A549 treated with CORT108297 at 1 μM for 4 hours (cell line): ENCODE measurements at places on chromosomes 6 and 20. TPM values are rescaled to one million over a fixed set of nuclear protein-coding genes. Genes with fewer than 3 reads are reported as not detected.

CGA gene
- 0.09 to 0.22 TPM (median 0.20 TPM) in 4 of 5 replicates, not detected in the other for total RNA-seq

CRISP3 gene
- not detected in 5 replicates for total RNA-seq

KCNQ5 gene
- 1.2 to 2.1 TPM (median 1.8 TPM) in 5 replicates for total RNA-seq

TOX2 gene
- 8.0 to 13.1 TPM (median 11.2 TPM) in 5 replicates for total RNA-seq

TRIM40 gene
- total RNA-seq, result not detected in 5 replicates

METTL24 gene
- not detected in 5 replicates for total RNA-seq

CDH4 gene
- 6.1 to 9.5 TPM (median 7.1 TPM) in 5 replicates for total RNA-seq

MAP3K7 gene
- total RNA-seq, result 10.0 to 12.8 TPM (median 12.2 TPM) in 5 replicates

SLC16A10 gene
- total RNA-seq, result 0.16 to 0.48 TPM (median 0.39 TPM) in 5 replicates

TFAP2A gene
- 14.3 to 17.6 TPM (median 16.4 TPM) in 5 replicates for total RNA-seq

IL20RA gene
- 0.02 TPM in 1 of 5 replicates, not detected in the others for total RNA-seq

ABHD16A gene
- 16.5 to 20.4 TPM (median 19.3 TPM) in 5 replicates for total RNA-seq

PHF3 gene
- total RNA-seq, result 8.4 to 13.0 TPM (median 10.6 TPM) in 5 replicates

SAMD5 gene
- total RNA-seq, result 0.60 to 0.84 TPM (median 0.79 TPM) in 5 replicates

OR12D3 gene
- total RNA-seq, result not detected in 5 replicates

CDC25B gene
- 188 to 231 TPM (median 225 TPM) in 5 replicates for total RNA-seq

BHLHE23 gene
- total RNA-seq, result not detected in 5 replicates

TCP11 gene
- not detected in 5 replicates for total RNA-seq

TTLL9 gene
- 0.02 to 0.15 TPM (median 0.06 TPM) in 4 of 5 replicates, not detected in the other for total RNA-seq

FKBP1C gene
- 1.8 to 2.3 TPM (median 2.2 TPM) in 5 replicates for total RNA-seq

KCNG1 gene
- 15.0 to 32.1 TPM (median 19.5 TPM) in 5 replicates for total RNA-seq

NOP56 gene
- 565 to 652 TPM (median 610 TPM) in 5 replicates for total RNA-seq

HNF4A gene
- total RNA-seq, result 11.9 to 17.0 TPM (median 15.4 TPM) in 5 replicates

FAM209B gene
- 0.14 to 0.60 TPM (median 0.54 TPM) in 5 replicates for total RNA-seq

CRIP3 gene
- 0.44 to 1.1 TPM (median 0.52 TPM) in 5 replicates for total RNA-seq

BPI gene
- not detected in 5 replicates for total RNA-seq

NRN1 gene
- total RNA-seq, result 0.74 to 0.94 TPM (median 0.76 TPM) in 5 replicates

CD83 gene
- total RNA-seq, result 1.8 to 2.6 TPM (median 2.0 TPM) in 5 replicates

CYB5R4 gene
- 22.3 to 27.0 TPM (median 23.7 TPM) in 5 replicates for total RNA-seq

TBXT gene
- total RNA-seq, result not detected in 5 replicates

HLA-DRB1 gene
- not detected in 5 replicates for total RNA-seq

RAB32 gene
- 38.8 to 47.5 TPM (median 43.3 TPM) in 5 replicates for total RNA-seq

PRSS16 gene
- 3.0 to 3.6 TPM (median 3.2 TPM) in 5 replicates for total RNA-seq

TMEM242 gene
- 5.6 to 6.9 TPM (median 6.8 TPM) in 5 replicates for total RNA-seq

BMP2 gene
- total RNA-seq, result 0.43 to 0.69 TPM (median 0.55 TPM) in 5 replicates

PBOV1 gene
- not detected in 5 replicates for total RNA-seq

ULBP3 gene
- 3.3 to 4.3 TPM (median 3.9 TPM) in 5 replicates for total RNA-seq

ENPP3 gene
- total RNA-seq, result not detected in 5 replicates

TMEM244 gene
- not detected in 5 replicates for total RNA-seq

TNFRSF6B gene
- 0.47 to 1.4 TPM (median 0.76 TPM) in 5 replicates for total RNA-seq

SLC17A3 gene
- total RNA-seq, result 0.86 to 1.2 TPM (median 0.99 TPM) in 5 replicates

COL21A1 gene
- 0.72 to 1.1 TPM (median 0.76 TPM) in 5 replicates for total RNA-seq

PRKN gene
- total RNA-seq, result 0.02 to 0.47 TPM (median 0.12 TPM) in 4 of 5 replicates, not detected in the other

PHACTR1 gene
- 0.04 to 0.08 TPM in 2 of 5 replicates, not detected in the others for total RNA-seq

ELOVL4 gene
- 1.5 to 2.5 TPM (median 1.9 TPM) in 5 replicates for total RNA-seq

KIF25 gene
- total RNA-seq, result 0.05 to 0.39 TPM (median 0.07 TPM) in 3 of 5 replicates, not detected in the others

ZSWIM1 gene
- total RNA-seq, result 5.1 to 6.7 TPM (median 6.0 TPM) in 5 replicates

SLC22A16 gene
- not detected in 5 replicates for total RNA-seq

HLA-DPA1 gene
- total RNA-seq, result 0.05 to 0.22 TPM in 2 of 5 replicates, not detected in the others

FAM162B gene
- not detected in 5 replicates for total RNA-seq

GGT7 gene
- 5.6 to 8.2 TPM (median 7.5 TPM) in 5 replicates for total RNA-seq
